M059J (cell line): ENCODE measurements at places on chromosomes 3 and 15. TPM values are rescaled to one million over a fixed set of nuclear protein-coding genes. Genes with fewer than 3 reads are reported as not detected.
A peak's percentile ranks its signal among the peaks of the same experiment; 100 is the strongest.

DNA sequence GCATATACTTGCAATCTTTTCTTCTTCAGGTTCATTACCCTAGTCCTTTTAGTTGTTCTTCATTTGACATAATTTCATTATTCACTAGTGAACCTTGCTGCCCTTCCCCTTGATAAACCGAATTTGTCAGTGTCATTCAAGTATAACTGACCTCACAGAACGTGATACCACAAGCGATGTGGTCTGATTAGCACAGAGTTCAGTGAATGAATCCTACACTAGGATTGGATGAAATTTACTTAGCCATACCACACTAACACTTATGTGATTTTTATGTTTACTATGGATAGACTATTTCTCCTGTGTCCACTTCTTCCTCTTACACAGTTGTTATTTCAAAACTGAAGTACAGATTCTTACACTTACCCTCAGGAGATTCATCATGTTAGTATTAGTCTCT, 27.2 kb downstream of the CD86 start:
- DNase-seq, result no peak

DNA sequence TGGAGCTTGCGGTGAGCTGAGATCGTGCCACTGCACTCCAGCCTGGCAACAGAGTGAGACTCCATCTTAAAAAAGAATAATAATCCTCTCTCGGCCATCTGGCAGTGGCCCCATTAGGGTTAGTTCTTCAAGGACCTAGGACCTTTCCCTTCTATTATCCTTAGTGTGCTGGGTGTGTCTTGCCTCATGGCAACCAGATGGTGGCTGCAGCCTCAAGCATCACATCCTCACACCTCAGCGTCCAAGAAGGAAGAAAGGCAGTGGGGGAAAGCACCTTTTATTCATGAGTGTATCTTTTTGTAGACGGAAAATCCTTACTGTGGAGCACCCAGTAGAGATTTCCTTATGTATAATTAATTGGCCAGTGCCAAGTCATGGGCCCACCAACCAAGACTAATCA, 42.7 kb upstream of the TFRC start:
- no peak for DNase-seq

- peak; percentile 39 for DNase-seq
Observed at GRCh38 chr15:61835496-61836106, 224.6 kb downstream of the VPS13C start.

- DNase-seq, result peak; percentile 69
Observed at GRCh38 chr15:71448688-71449114, 333.4 kb downstream of the THSD4 start.

GRCh38 chr3:194906970-194907629, 221.4 kb downstream of the FAM43A start:
- peak; percentile 89 for DNase-seq

ARHGAP11A gene
- total RNA-seq, result 34.8 and 36.1 TPM in 2 replicates

GRCh38 chr3:19711160-19711782, 222.7 kb downstream of the EFHB start:
- DNase-seq, result no peak

DNA sequence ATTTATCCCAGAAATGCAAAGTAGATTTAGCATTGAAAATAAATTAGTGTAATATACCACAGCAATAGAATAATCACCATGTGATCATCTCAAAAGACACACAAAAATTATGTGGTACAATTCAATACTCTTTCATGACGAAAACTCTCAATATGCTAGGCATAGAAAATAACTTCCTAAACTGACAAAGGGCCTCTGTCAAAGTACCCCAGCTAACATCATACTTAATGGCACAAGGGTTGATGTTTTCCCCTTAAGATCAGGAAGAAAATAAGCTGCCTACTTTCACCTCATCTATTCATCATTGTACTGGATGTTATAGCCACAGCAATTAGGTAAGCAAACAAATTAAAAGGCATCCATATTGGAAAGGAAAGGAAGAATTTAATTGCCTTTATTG, 22.7 kb upstream of the NIPA2 start:
- no peak for DNase-seq

GCNT3 gene
- 1.1 and 1.6 TPM in 2 replicates for total RNA-seq

- no peak for DNase-seq
Observed at GRCh38 chr3:102230057-102230456, 204.8 kb upstream of the ZPLD1 start.

SRGAP3 gene
- total RNA-seq, result 0.57 and 2.6 TPM in 2 replicates

RETNLB gene
- total RNA-seq, result not detected in 2 replicates

GRCh38 chr3:127495821-127496655, 94.5 kb downstream of the TPRA1 start:
- no peak for DNase-seq

DNA sequence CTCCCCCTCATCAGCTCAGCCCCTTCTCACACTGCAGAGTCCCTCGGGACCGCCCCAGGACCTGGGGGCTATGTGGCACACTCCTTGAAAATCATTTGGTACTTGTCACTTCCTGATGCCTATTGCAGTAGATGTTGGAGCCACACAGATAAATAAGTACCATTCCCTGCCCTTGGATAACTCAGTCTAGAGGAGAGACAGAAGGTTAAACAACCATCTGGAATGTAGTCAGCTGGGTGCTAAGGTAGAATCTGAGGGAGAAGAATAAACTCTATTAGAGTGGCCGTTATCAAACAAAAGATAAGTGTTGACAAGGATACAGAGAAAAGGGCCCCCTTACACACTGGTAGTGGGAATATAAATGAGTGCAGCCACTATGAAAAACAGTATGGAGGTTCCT, 112.3 kb upstream of the NR2E3 start:
- no peak for DNase-seq

DNA sequence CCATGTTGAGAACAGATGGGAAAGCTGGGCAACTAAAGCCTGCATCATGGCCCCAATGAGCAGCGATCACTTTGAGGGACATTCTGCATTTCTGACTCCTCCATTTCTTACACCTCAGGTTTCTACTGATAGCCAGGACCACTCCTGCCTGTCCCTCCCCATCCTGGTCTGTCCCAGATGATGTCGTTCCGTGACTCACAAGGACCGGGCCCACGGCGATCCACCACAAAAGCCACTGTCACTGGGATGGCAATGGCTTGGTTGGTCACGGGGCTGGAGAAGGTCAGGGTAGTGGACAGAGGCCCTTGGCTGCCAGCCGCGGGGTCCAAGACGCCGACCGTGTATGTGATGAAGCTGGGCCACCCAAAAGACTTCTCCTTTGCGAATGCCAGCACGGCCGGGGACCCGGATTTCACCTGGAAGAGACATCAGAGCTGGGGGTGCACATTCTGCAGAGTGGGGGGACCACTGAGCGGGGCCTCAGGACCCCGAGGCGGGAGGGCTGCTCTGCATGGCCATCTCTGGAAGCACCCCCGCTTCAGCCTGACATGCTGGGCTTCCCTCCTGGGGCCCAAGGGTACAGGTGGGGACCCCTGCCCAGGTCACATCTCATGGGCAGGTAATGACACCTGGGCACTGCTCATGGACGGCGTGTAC, 100.4 kb downstream of the NUP210 start:
- no peak for DNase-seq

DNA sequence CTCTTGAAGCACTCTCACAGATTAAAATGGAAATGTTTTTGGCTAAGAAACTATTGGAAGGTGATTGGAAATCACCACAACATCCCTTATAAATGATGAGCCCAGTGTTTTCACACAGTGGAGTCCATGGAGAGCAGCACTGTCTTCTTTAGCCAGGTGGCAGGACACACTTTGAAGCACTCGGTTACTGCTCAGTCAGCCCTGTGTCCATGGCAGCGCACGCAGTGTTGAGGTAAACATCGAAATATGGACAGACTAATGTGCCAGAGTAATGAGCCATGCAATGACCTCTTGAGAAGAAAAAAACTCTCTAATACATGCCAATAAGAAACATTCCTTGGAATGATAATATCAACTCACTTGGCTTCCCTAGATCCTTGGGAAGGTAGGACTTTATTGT, 66.6 kb downstream of the TGFBR2 start:
- DNase-seq, result peak; percentile 21

LSMEM2 gene
- not detected in 2 replicates for total RNA-seq

PPM1L gene
- 0.84 and 3.7 TPM in 2 replicates for total RNA-seq

ACAP2 gene
- total RNA-seq, result 25.5 and 35.3 TPM in 2 replicates

DNA sequence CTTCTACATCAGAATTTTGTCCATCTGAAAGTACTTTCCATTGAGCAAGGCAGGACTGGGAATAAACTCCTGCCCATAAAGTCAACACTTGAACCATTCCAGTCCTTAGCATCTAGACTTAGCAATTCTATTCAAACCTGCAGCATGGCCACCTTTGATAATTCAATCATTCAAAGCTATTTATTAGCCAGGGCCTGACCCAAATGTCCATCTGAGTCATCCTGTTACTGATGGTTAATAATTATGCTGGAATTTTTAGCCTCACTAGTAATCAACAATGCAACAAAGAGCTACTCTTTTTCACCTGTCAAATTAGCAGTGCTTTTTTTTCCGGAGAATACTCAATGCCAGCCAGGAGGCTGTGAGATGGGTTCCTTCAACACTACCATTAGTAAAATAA, 72.7 kb upstream of the SNRK start:
- no peak for DNase-seq

- DNase-seq, result no peak
Observed at GRCh38 chr3:87025661-87026645, 35.0 kb upstream of the VGLL3 start.

GRCh38 chr15:36815786-36816185, 236.4 kb downstream of the CDIN1 start:
- DNase-seq, result no peak

DNA sequence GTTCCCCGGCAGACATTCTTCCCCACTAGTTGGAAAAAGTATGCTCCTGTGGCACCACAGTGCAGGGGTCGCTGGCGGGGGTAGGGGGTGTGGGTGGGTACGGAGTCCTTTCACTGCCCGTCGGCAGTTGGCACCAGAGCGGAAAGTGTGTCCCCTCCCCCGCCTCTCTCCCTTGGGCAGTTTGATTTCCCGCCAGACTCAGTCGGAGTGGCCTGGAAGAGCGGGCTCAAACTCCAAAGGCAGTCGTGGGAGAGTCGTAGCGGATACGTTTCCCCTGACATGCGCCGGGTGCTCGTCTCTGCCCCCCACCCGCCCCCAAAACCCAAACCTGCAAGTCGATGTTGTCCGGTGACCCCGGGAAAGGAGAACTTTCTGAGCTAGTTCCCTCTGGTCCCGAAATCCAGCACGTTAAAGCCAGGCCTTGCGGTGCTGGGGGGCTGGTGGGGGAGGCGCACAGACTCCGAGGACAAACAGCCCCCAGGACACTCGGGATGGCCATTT, 4.4 kb upstream of the FOXB1 start:
- no peak for DNase-seq

DNA sequence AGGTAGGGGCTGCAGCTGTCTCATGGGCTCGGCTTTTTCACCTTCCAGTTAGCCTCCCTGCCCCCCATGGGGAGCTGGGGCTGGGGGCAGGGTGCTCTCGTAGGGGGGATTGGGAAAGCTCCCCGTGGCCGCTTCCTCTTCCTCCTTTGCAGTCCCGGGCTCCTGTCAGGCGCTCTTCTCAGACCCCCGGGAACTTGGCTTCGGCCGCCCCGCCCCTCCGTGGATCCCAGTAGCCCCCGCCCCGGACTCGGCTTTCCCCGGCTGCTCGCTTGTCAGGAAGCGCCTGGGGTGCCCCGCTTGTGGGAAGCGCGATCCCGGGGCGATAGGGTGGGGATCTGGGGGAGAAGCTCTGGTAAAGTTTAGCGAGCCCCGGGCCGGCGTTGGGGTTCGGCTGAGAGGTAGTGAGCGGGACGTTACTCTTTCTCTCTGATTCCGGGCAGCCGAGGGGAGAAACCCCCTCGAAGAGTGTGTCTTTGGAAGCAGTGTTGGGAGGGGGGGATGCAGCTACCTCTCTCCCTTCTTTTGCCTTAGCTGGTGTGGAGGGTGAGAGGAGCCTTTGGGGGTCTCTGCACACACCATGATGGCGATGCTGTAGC, 611 bp downstream of the PIAS1 start:
- DNase-seq, result peak; percentile 65

GRCh38 chr3:189621948-189622603, 9.1 kb upstream of the TP63 start:
- no peak for DNase-seq

LRTM1 gene
- total RNA-seq, result not detected in 2 replicates

- DNase-seq, result peak; percentile 15
Observed at GRCh38 chr15:87681104-87681503, 575.4 kb downstream of the NTRK3 start.

DNA sequence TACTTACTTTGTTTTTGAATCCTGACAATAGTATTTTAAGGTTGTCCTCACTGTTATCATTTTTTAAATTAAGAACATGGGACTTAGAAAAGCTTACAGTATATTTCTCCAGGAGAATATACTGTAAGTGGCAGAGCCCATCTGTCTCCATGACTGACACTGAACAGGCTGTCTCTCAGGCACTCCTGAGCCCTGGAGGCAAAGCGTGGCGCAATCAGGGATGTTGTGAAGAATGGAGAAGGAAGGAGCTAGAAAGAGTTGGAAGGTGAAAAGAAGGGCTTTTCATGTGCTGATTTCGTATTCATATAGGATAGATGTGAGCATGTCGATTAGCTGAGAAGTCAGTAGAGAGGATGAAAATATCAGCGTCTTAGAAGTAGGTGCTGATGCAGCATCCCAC, 41.5 kb downstream of the FGF12 start:
- DNase-seq, result no peak

CCR1 gene
- 5.6 and 7.3 TPM in 2 replicates for total RNA-seq

SIDT1 gene
- 0.17 TPM in 1 of 2 replicates, not detected in the other for total RNA-seq

GRCh38 chr3:43863966-43864933, 173.5 kb downstream of the ABHD5 start:
- DNase-seq, result no peak

TRIM42 gene
- total RNA-seq, result not detected in 2 replicates

DNA sequence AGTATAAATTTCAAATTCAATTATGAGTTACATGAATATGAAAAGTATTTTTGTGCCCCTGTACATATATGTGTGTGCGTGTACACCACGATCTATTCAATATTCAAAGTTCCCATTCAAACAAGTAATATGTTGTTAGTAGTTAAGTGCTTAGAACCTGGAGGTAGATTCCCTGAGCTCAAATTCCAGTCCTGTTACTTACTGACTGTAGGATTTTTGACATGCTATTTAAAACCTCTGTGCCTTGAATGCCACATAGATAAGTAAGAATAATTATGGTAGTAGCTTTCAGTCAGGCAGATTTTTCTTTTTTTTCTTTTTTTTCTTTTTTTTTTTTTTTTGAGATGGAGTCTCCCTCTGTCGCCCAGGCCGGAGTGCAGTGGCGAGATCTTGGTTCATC, 53.3 kb upstream of the CMSS1 start:
- no peak for DNase-seq

BCL6 gene
- total RNA-seq, result 15.4 and 19.2 TPM in 2 replicates

GRCh38 chr3:2354702-2355101, 256.0 kb downstream of the CNTN4 start:
- peak; percentile 1 for DNase-seq

GABRB3 gene
- total RNA-seq, result not detected in 2 replicates

- peak; percentile 64 for DNase-seq
Observed at GRCh38 chr3:188720636-188721035, 451.1 kb upstream of the TPRG1 start.

PRSS50 gene
- not detected in 2 replicates for total RNA-seq

DNA sequence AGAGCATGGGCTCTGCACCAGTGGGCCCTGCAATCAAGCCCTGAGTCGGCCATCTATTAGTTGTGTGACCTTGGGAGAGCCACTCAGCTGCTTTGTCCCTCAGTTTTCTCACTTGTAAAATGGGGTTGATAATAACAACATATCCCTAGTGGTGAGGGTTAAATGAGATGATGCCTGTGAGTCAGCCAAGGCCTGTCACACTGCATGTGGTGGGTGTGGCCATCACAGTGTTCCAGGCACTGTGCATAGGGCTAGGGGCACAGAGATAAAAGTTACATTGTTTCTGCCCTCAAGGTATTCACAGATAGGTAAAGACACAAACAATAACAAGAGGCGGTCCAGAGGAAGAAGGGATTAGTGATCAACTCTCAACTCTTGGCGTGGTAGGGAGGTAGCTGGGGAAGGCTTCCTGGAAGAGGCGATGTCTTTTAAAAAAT, 19.5 kb downstream of the SMAD6 start:
- DNase-seq, result no peak

ZBTB20 gene
- total RNA-seq, result 20.0 and 25.9 TPM in 2 replicates
